ENCODE measurements at places on chromosomes 7 and 10.

DNA sequence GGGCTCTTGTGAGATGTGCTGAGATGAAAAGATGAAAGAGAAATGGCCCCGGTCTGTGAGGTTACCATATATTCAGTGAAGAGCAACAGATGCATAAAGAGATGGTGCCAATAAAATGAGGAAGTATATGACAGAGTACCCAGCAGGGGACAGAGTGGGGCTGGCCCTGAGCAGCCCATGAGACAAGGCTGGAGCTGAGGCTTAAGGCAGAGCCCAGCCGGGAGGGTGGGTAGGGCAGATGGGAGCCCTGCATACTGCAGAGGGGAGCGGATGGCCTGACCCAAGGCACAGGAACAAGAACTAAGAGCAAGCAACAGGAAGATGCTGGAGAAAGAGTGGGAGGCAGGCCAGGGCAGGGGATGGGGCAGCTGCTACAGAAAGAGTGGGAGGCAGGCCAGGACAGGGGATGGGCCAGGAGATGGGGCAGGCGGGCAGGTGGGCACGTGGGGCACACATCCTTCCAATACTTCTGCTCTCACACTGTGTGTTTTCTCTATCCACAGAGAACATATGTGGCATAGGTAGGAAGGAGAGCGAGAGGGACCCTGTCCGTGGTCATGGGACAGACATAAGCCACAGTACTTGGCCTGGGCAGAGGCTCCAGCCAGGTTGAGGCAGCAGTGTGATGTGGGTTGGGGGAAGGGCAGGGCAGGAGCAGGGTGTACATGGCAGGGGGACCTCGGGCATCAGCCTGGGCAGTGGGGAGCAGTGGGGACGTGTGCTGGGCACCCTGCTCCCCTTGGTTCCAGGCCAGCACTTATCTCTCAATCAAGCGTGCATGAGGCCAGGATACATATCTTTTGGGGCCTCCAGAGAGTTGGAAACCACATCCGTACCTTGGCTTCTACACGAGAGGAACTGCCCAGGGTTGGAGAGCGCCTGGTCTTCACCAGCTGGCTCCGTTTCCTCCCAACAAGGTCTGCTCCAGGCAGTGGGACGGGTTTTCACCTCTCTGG is 91.6 kb upstream of the IKZF1 start:
- no peak for DNase-seq

DNA sequence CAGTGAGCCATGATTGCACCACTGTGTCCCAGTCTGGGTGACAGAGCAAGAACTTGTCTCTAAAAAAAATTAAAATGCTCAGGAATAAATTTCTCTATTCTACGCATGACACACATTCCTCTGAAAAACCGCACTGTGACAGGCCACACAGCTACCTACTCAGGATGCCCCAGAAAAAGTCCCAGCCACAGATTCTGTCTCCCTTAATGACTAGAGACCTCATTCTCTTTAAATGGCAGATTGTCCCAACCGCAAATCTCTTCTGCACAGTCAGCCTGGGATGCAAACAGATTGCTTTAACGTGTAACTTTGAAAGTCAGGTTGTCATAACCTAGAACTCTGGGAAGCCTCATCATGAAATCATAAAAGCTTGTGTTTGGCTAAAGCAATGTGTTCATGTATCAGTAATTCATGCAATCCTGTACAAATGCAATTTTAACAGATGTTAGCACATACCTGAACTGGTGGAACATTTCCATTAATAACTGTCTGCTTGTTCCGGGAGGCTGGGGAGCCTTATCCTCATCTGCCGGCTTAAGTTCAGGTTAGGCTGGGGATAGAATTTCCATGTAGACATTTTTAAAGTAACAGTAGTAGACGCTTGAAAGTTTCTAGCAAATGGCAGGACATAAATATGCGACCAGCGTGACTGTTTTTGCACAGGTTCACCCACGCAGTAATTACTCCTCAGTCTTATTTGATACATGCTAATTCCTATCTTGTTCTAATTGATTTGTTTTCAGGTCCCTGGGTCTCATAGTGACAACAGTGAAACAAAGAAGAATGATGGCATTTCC is 26.2 kb upstream of the MSRB2 start:
- no peak for DNase-seq

- no peak for DNase-seq
Measured at GRCh38 chr7:15802425-15802824, 115.9 kb upstream of the MEOX2 start.

- DNase-seq = peak; percentile 91
Measured at GRCh38 chr7:70595755-70596597, 536.0 kb upstream of the GALNT17 start.

- DNase-seq = no peak
Measured at GRCh38 chr10:48600645-48601505, 4.0 kb downstream of the ARHGAP22 start.

GRCh38 chr7:122269241-122269640 is 35.3 kb downstream of the FEZF1 start:
- DNase-seq = no peak

- no peak for DNase-seq
Measured at GRCh38 chr10:24822590-24822989, 98.9 kb upstream of the ARHGAP21 start.

DNA sequence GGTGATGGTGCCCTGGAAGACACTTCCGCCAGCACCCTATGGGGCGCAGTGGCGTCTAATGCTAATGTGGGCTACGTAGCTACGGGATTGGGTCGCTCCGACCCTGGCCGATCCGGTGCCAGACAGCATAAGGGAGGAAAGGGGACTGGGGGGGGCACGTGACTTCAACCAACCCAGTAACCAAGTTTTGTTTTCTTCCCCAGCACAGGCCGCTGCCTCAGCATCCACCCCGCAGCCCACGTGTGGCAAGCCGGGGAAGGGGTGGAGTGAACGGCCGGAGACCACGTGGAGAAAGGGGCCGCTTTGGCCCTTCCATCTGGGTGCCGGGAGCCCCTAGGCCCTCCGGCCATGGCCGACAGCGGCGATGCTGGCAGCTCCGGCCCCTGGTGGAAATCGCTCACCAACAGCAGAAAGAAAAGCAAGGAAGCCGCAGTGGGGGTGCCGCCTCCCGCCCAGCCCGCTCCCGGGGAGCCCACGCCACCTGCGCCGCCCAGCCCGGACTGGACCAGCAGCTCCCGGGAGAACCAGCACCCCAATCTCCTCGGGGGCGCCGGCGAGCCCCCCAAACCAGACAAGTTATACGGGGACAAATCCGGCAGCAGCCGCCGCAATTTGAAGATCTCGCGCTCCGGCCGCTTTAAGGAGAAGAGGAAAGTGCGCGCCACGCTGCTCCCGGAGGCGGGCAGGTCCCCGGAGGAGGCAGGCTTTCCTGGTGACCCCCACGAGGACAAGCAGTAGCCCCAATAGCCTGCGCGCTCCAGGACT is 2.5 kb downstream of the PRR15 start:
- no peak for DNase-seq

DNA sequence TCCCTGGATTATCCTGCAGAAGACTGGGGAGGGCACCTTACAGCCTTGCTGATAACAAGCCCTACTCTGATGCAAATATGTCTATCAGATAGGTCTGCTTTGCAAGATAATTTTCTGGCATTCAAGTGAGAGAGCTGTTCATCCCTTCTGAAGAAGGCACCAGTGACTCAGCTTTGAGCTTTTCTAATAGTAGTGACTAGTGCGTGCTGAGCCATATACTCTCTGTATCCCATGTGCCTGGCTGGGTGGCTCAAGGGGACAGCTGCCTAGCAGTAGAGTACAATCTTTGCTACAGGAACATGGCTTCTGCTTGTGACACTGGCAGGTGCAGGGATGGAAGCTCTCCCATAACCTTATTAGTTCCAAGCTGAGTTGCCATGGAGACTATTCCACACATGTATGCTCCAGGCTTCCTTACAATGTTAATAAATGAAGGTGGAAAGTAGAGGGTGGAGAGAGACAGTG is 35.0 kb upstream of the ABCB4 start:
- DNase-seq = peak; percentile 93

DNA sequence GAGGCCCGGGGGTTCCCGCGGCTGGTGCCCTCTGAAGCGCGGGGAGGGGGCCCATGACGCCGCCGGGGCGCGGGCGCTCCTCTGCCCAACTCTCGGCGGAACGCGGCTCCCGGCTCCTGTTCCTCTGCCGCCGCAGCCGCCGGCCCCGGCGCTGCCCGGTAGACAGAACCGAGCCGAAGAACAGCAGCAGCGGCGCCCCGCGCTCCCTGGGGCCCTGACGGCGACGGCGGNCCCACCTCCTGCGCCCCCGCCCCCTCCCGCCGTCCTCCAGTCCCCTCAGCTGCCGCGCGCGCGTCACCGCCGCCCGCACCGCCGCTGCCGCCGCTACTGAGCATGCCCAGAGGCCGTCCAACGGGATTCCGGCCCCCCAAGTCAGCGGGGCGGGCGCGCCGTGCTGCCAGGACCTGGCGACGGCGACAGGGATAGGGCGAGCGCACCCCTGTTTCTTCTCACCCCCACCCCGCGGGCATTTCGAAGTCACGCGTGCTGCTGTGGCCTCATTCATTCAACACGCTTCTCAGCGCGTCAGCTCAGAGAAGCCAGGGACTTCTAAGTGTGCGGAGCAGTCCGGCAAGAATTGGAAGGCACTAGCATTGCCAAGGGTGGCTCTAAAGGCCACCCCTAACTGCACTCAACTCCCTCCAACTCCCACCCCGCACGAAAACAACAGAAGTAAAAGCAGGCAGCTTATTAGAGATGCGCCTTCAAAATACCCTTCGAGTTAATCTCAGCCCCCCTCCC is at the start of gene IPMK:
TSS of gene IPMK (minus strand) at position 182 of the 741 bp plus-strand sequence. CDS start 283 bp downstream, outside the sequence.
- DNase-seq = peak; percentile 81

DNA sequence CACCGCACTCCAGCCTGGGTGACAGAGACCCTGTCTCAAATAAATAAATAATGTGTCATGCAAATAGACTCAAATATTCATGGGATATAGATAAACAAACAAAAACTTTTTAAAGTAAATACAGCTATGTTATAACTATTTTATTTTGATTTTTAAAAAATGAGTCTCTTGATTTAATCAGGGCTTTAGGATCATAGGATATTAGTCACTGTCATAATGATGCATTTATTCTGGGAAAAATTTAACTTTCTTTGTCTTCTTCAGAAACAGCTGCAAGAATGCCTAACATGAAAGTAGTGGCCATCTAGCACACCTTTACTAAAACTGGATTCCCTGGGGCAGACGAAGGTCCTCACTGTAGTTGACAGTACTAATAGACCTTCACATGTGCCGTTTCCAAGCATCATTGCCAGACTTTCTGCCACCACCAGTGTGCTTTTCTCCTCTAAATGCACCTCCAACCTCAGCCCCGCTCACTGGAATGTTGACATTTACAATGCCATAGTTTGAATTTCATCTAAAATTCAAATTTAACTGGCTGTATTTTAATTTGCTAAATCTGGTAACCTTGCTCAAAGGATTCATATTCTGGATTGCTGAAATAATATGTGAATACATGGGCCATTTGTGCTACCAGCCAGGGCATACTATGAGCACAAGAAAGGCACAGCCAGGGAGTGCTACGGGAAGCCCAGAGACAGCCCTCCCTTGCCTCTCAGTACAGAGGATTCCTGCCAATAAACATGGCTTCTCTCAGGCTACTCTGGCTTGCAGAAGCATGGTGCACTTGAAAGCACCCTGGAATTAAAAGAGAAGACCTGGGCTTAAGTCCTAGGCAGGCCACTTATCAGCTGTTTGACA is 63.4 kb upstream of the ADO start:
- DNase-seq = no peak

DNA sequence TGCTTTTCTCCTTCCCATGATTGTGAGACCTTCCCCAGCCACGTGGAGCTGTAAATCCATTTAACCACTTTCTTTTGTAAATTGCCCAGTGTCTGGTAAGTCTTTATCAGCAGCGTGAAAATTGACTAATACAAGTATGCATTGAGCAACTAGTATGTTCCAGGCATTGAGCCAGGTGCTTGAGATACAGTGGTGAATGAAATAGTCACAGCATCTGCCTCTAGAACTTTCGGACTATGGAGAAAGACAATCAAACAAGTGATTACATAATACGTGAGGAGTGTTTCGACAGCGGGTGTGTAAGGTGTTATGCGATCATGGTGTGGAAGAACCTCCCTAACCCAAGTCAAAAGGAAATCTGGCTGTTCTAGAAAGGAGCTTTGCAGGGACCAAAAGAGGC is 21.6 kb upstream of the NUP205 start:
- no peak for DNase-seq

GRCh38 chr10:101614663-101615524 is 26.8 kb downstream of the DPCD start:
- DNase-seq = no peak

DNA sequence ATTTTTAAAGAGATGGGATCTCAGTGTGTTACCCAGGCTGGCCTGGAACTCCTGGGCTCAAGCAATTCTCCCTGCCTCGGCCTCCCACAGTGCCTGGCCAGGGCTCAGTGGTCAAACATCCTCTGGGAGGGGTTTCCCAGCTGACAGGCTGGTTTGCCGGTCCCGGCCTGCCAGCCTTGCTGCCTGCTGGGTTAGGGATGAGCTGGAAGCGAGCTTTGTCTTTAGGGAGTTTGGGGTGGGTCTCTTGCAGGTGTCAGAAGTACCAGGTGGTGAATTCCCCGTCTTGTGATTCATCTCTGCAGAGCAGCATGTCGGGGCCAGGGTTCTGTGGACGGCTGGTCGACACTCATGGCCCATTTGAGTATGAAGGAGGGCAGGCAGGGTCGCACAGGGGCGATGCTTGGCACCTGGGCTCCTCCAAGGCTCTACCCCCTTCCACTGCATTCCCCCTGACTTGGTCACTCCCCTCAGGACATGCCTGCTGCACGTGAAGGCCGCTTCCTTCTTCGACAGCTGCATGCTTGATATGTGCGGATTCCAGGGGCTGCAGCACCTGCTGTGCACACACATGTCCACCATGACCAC is 30.3 kb downstream of the ZAN start:
- no peak for DNase-seq

DNA sequence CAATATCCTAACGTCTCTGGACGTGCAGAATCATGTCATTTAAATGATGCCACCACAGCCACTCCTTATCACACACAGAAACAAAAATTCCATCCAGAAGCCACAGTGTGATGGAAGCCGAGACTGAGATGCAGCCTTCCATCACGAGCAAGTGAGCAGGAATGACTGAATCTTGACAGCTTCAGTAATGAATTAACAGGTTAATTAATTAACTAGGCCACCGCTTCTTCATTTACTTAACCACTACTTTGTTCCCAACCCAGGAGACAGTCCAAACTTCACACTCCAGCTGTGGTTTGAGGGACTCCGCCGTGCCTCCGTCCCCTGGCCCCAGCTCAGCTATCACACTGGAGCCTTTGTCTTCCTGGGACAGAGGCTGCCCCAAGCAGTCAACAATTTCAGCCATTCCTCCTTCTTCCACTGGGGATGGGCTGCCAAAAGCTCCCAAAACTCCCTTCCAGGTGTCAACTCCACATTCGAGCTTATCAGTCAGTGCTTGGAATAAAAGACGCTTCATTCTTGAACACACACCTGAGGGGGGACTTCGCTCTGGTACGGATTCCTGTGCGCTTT is 65.9 kb downstream of the FGFR2 start:
- DNase-seq = no peak

DNA sequence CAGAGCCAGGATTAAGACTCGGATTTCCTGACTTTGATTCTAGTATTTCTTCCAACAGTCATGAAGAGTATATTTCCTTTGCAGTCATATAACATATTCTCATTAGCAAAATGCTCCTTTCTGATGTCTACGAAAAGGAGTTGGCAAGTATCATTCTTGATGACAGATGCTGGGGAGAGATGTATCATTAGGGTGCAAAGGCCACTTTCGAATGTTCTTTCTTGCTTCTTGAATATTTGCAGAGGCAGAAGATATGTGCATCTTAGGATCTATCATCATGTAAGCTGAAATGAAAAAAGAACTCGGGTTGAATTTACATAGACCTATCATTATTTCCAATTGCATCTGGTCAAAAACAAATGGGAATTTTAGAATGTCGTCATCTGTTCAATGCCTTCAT is 294.4 kb downstream of the BAMBI start:
- no peak for DNase-seq
